ENCODE measurements at places on chromosomes 12 and 14.

DNA sequence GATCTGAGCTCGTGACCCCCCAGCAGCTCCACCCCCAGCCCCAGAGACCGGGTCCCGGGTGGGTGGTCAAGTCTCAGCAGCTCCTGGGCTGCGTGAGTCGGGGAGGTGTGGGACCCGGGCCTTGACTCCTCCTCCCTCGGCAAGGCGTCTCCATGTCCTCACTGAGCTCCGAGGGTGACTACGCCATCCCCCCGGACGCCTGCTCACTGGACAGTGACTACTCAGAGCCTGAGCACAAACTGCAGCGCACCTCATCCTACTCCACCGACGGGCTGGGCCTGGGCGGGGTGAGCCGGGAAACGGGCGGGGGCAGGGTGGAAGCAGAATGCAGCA, 28.1 kb downstream of the PIGH start:
- no peak for ATAC-seq

- no peak for ATAC-seq
Observed at GRCh38 chr14:39339003-39339402, 93.2 kb downstream of the FBXO33 start.

DNA sequence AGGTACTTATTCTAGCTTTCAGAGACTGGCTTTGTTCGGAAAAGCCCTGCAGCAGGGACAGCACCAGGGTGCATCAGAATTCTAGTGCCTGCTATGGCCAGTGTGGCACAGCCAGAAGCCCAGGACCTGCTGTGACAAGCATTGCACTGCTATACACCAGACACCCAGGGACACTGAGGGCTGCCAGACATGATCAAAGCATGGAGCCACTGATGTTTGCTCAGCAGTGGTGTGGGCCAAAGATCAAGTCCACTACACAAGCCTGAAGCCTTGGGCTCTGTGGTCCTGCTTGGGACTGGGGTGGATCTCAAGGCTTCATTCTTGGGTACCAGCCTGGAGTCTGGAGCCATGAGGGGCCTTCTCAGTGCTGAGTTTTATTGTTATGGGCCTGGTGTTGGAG, 36.1 kb upstream of the CDKN3 start:
- ATAC-seq, result no peak

DNA sequence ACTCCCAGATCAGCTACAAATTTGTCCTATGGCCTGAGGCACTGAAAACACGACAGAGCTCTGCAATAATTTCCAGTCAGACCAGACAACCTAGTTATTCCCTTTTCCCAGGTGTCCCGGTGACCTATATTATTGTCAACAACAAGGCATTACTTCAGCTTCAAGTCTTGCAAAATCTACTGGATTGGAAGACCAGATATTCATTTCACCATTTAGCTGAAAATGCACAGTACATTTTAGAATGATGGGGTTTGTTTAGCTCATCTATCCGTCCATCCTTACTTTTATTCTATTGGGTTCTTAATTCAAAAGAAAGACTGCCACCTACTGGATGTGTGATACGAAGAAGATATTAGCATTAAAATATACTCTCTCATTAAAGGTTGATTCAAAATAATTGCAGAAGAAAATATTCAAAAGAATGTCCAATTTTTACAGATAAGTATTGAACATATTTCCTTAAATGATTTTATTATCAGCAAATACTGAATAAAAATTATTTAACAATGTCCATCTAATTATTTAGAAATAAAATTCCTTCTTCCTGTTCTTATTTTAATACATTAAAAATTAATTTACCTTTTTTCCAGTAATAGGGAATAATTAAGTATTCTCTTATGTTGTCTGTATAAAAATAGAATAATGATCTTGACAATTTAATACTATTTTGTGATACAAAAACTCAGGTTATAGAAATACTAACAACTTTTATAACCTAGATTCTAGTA, 244.9 kb upstream of the LRIG3 start:
- ATAC-seq, result no peak

GRCh38 chr14:101113108-101113612, 209.6 kb upstream of the RTL1 start:
- ATAC-seq, result no peak

DNA sequence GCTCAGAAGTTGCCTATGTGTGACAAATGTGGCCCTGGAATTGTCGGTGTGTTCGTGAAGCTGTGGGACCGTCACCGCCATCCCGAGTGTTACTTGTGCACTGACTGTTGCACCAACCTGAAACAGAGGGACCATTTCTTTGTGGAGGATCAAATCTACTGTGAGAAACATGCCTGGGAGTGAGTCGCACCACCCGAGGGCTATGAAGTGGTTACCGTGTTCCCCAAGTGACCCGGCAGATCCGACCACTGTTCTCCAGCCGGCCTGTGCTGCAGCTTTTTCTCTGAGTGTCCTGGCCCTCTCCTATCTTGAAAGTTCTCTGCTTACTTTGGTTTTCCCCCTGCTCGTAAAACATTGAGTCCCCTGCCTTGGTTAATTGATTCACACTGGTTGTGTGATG, 65.3 kb downstream of the VCPKMT start:
- no peak for ATAC-seq

- ATAC-seq, result no peak
Observed at GRCh38 chr14:93725002-93725582, 63.2 kb downstream of the PRIMA1 start.

DNA sequence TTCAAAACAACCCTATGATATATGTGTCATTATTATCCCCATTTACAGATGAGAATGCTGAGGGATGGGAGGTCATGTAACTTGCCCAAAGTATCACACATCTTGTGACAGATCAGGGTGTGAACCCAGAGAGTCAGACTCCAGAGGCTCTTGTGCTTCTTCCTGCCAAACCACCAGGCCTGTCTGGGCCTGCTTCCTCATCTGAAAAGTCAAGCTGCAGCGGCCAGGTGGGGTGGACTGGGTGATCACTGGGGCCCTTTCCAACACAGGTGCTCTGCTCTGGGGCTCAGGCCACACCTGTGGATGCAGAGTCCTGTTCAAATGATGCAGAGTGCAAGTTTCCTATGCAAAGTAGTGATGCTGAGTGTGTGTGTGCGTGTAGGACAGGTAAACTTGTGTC, 26.7 kb downstream of the TSPAN11 start:
- peak; percentile 17 for ATAC-seq

DNA sequence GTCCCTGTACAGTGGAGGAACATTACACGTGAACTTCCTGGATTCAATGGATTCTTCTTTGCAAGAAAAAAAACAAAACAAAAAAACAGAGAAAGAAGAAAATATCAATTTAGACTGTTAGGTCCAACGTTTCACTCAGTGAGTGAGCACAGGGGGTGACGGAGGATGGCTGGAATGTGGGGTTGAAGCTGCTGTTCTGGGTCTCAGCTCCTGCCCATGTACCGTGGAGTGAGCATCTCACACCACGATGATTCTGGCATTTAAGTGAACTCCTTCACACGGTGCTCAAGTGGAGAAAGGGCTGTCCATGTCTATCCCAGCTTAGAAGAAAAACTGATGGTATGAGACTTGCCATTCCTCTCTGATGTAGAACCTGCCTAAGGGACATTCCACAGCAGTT, 23.2 kb downstream of the CCND2 start:
- ATAC-seq, result no peak

- no peak for ATAC-seq
Observed at GRCh38 chr12:103272949-103273348, 222.8 kb downstream of the C12orf42 start.

GRCh38 chr12:42706321-42706720, 116.8 kb upstream of the PRICKLE1 start:
- no peak for ATAC-seq

GRCh38 chr12:68882251-68882964, 50.6 kb downstream of the CPM start:
- no peak for ATAC-seq

GRCh38 chr12:32155961-32156529, 49.4 kb downstream of the BICD1 start:
- no peak for ATAC-seq

GRCh38 chr12:12992418-12993130, 7.5 kb downstream of the HEBP1 start:
- no peak for ATAC-seq

- ATAC-seq, result no peak
Observed at GRCh38 chr14:99899578-99900178, 106.5 kb downstream of the EML1 start.

DNA sequence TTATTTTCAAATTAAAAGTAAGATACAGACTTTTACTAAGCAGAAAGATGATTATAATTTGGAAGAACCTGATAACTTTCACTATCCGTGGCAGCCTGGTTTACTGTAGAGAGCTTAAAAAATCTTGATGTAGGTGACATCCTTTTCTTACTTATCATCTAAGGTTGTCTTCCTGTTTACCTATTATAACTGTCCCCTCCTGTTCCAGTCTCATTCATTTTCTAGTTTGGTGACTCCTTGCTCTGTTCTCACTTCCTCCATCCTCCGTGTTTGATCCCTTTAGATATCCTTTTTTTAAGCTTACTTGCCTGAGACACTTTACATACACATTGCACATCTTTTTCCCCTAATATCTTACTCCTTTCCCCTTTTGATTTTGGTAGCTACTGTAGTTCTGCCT, 27.5 kb downstream of the CCDC91 start:
- ATAC-seq, result peak; percentile 64

DNA sequence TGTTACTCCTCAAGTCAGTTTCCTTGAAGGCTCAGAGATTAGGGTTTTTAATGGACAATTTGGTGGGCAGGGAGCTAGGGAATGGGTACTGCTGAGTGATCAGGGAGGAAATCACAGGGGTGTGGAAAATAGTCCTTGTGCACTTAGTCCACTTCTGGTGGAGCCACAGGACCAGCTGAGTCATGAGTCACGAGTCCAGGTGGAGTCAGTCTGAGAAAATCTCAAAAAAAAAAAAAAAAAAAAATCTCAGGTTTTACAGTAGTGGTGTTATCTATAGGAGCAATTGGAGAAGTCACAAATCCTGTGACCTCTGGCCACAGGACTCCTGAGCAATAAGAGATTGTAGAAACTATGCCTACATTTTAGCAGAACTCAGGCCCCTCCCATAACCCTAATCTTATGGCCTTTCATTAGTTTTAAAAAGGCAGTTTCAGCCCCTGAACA, 28.2 kb upstream of the AMN1 start:
- no peak for ATAC-seq

GRCh38 chr12:78407722-78408121, 456.9 kb upstream of the SYT1 start:
- ATAC-seq, result no peak

- no peak for ATAC-seq
Observed at GRCh38 chr14:104102282-104102914, 16.9 kb downstream of the ASPG start.

GRCh38 chr12:106445959-106446358, 88.4 kb downstream of the POLR3B start:
- no peak for ATAC-seq

DNA sequence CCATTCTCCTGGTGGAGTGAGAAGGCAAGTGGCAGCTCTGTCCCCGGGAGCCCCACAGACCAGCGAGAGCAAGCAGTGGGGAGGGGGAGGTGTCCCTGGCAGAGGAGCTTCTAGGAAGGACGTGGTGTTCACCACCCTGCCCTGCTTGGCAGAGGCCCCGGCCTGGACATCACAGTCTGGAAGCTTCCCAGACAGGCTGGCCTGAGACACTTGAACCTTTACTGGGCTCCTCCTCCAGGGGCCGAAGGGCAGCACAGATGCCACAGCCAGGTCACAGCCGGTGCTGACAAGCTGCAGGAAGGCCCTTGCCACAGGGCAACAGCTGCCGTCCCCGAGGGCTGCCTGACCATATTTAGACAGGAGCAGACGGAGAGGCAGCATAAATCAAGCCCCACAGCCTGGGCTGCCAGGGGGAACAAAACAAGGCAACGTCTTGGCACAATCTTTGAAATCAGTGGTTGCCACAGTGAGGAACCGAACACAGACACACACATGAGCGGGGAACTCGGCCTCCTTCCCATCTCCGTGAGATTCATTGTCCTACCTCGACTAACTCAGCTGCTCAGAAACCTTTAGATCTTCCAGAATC, 28.5 kb downstream of the PRIMA1 start:
- ATAC-seq, result peak; percentile 5

GRCh38 chr12:123996581-123996980, 23.6 kb downstream of the ZNF664 start:
- no peak for ATAC-seq

DNA sequence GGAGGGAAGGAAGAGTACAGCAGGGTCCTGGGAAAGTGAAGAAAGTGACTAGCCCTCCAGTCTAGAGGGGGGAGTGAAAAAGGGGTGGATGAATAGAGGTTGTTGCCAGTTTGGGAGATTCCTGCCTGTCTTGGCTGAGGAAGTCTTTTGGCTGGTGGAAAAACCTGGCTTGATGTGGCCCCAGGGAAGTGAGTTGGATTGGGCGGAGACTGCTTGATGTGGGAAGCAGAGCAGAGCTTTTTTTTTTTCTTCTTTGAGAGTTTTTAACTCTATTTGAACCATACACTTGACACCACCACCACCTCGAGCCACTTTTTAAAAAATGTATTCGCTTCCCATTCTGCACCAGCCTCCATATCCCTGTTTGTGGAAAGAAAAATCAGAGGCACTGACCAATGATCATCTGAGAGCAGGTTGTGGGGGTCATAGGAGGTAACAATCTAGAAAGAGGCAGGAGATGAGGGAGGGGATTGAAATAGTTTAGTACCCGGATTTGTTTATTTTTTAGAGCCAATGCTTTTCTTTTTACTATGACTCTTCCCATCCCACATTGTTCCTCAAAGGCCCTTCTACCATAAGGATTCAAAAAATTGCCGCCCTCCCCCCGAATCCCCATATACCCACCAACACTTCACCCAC, 690 bp upstream of the DTX3 start:
- no peak for ATAC-seq

- no peak for ATAC-seq
Observed at GRCh38 chr14:66568220-66568619, 60.3 kb downstream of the GPHN start.

- no peak for ATAC-seq
Observed at GRCh38 chr14:24267516-24267915, 3.9 kb downstream of the RABGGTA start.

DNA sequence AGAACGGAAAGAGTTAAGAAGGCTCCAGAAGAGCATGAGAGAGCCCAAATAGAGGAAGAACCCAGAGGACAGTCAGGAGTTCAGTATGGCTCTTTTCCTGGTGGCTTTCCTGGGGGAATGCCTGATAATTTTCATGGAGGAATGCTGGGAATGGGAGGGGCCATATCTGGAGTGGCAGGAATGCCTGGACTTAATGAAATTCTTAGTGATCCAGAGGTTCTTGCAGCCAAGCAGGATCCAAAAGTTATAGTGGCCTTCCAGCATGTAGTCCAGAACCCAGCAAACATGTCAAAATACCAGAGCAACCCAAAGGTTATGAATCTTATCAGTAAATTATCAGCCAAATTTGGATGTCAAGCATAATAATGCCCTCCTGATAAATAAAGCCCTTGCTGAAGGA, 15.5 kb upstream of the SYT10 start:
- ATAC-seq, result no peak

DNA sequence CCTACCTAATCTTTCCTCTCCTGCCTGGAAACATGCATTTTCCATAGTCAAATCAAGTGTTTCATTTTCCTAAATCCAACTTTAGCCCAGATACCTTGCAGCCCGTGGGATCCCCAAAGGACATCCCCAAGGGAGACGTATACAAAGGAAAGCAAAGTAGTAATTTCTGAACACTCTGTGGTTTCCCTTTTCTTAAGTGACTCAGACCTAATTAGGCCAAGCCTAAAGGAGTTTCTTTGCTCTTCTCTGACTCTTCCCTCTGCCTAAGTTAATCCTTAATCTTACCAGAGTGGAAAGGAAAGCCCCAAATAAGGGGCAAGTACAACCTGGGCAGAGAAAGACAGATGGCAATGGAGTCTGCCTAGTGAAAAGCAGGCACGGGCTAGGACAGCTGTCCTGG, 250.3 kb downstream of the SPTSSA start:
- peak; percentile 9 for ATAC-seq

Measured in stimulated activated memory B cell treated with anti-CD40 and anti-IgM and Interleukin-4, amounts not matched to agents 10 μg/mL and 1 μg/mL and 100 μg/mL, for 72 hours (primary cell).